ENCODE measurements at places on chromosomes 5 and 9. TPM values are rescaled to one million over a fixed set of nuclear protein-coding genes. Genes with fewer than 3 reads are reported as not detected.

The HNRNPAB gene
- total RNA-seq, result 198 TPM

The PIP5KL1 gene
- 1.9 TPM for total RNA-seq

DNA sequence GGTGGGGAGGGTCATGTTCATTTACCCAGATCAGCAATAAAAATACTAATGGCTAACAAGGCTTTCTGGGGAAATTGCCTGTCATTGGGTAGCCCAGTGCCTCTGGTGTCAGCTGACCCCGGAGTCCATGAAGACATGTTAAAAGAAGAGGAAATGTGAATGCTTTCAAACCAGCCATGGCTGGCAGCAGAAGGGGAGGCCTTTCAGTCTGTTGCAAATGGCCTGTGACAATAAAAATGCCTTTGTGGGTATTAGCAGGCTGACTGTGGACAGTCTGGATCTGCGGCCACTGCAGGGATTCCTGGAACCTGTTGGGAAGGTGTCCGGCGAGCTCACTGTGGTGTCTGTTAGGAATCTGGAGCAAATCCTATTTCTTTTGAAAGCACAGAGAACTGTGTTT, 7.5 kb downstream of the ABL1 start:
- no peak overlapping the region for H3K4me3 ChIP-seq
- H3K4me1 ChIP-seq, result peaks cover 12% of the 10 kb centered on the region
- no peak for DNase-seq

GRCh38 chr9:127983847-127984289, 3.1 kb upstream of the EEIG1 start:
- no peak for DNase-seq
- H3K4me3 ChIP-seq, result peak overlapping the region; percentile 14
- H3K27ac ChIP-seq, result peak overlapping the region; percentile 73
- peaks cover 2% of the 10 kb centered on the region for H3K27me3 ChIP-seq
- H3K36me3 ChIP-seq, result peaks cover 5% of the 10 kb centered on the region

GRCh38 chr9:15187589-15187988, 119.4 kb downstream of the TTC39B start:
- no peak overlapping the region for H3K27ac ChIP-seq
- no peak overlapping the region for H3K4me3 ChIP-seq
- H3K27me3 ChIP-seq, result no peaks in the 10 kb centered on the region
- H3K36me3 ChIP-seq, result peaks cover 45% of the 10 kb centered on the region
- H3K4me1 ChIP-seq, result peaks cover 16% of the 10 kb centered on the region
- no peak for DNase-seq

All from activated naive CD8-positive, alpha-beta T cell treated with anti-CD3 and anti-CD28 coated beads, Interleukin-2, amount 10 ng/mL, durations not matched to agents 7 days and 5 days (primary cell).